B cell (primary cell): ENCODE measurements at places on chromosomes 5 and 9. TPM values are rescaled to one million over a fixed set of nuclear protein-coding genes. Genes with fewer than 3 reads are reported as not detected.

Gene SLC23A1
- total RNA-seq, result 5.8 and 6.4 TPM in 2 replicates

Gene PCDHB3
- total RNA-seq, result not detected in 2 replicates

GRCh38 chr9:133889584-133890301 is 102.4 kb downstream of the VAV2 start:
- no peak for DNase-seq

- no peak for DNase-seq
Measured at GRCh38 chr5:104513121-104513602, 950.6 kb upstream of the NUDT12 start.

DNA sequence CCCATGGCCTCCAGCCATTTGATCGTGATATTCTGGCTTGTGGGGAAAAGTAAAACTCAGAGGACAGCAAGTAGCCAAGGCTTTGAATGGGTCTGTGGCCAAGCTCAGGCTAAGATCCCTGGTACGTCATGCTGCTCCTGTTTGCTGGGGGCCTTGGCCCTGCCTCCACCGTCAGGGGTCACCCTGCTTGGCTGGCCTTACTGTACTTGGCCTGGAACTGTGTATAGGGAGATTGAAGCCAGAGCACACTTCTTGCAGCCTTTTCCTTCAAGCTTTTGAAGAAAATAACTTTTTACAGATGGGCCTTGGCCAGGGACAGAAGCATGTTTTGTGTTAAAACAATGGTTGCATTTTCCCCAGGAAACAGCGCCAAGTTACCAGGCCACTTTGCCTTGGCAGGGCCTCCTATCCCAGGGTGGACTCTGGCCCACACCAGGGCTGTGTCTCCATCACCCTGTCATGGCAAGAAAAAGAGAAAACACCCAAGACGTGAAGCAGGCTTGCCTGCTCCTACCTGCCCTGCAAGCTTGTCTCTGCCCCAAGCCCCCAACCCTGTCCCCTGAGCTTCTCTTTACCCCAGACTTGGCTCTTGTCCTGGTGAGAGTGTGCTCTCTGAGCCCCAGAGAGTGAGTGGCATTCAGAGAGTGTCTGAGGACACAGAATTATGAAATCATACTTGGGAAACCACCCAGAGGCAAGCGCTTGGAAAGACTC is 286.9 kb downstream of the GADD45G start:
- DNase-seq, result no peak
